GM23248 (cell line): ENCODE measurements at places on chromosomes 2 and 18. TPM values are rescaled to one million over a fixed set of nuclear protein-coding genes. Genes with fewer than 3 reads are reported as not detected.

ZBTB7C gene
- total RNA-seq: not detected in 2 replicates

EPG5 gene
- 77.7 and 77.9 TPM in 2 replicates for total RNA-seq

CYP1B1 gene
- total RNA-seq: 51.0 and 56.0 TPM in 2 replicates

RANBP2 gene
- total RNA-seq: 47.8 and 51.7 TPM in 2 replicates

DNAJC5G gene
- total RNA-seq: not detected in 2 replicates

CD302 gene
- 8.0 and 13.9 TPM in 2 replicates for total RNA-seq

MAPK4 gene
- 0.22 TPM in 1 of 2 replicates, not detected in the other for total RNA-seq

MOCOS gene
- 23.6 and 26.2 TPM in 2 replicates for total RNA-seq

ASB18 gene
- total RNA-seq: not detected in 2 replicates

CRYBA2 gene
- total RNA-seq: not detected in 2 replicates

DNA sequence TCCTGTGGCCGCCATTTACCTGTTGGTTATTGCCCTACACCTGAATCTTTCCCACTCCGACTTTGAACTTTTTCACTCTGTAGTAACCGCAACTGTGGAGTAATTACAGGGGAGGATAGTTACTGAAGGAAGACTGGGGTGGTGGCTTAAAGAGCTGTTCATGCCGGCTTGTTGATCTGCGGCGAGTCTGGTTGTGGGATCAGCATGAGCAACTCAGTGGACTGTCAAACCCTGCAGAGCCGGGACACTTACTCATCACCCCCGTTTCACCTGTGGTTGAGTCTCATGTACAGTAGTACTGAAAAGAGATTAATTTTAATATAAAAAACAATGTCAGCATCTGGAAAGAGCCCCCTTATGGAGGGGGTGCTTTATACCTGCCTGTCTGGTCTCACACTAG is 2.1 kb downstream of the ASB1 start:
- H3K27me3 ChIP-seq: no peaks in the 10 kb centered on the region
- H3K4me3 ChIP-seq: peak overlapping the region; percentile 89
- peaks cover 64% of the 10 kb centered on the region for H3K4me1 ChIP-seq
- H3K36me3 ChIP-seq: peaks cover 11% of the 10 kb centered on the region; the same call in 1 of the 2 replicates
- H3K27ac ChIP-seq: peak overlapping the region; percentile 93

- no peak for DNase-seq
- H3K36me3 ChIP-seq: no peaks in the 10 kb centered on the region
- H3K4me1 ChIP-seq: no peaks in the 10 kb centered on the region
- H3K27me3 ChIP-seq: no peaks in the 10 kb centered on the region
- H3K27ac ChIP-seq: no peak overlapping the region
- no peak overlapping the region for H3K4me3 ChIP-seq
Measured at GRCh38 chr2:5064687-5065086, 627.5 kb upstream of the SOX11 start.

DNA sequence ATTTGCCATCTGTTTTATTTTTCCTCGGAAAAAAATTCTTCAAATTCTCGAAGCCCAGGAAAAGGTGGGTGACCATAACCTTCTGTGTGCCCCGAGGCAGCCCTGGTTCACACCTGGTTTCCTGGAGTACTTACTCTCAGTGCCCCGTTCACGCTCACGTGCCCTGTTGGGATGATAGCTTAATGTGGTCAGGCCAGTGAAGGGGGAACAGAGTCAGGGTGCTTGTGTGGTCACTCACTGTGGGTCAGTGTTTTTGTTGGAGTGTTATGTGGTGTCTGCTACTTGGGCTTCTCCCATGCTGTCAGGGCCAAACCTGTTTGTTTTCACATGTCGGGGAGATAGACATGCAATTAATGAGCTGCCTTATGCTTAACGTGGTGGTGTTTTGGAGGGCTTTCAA is 78.1 kb downstream of the MAP4K4 start:
- H3K27ac ChIP-seq: no peak overlapping the region
- no peaks in the 10 kb centered on the region for H3K36me3 ChIP-seq
- H3K4me1 ChIP-seq: peaks cover 41% of the 10 kb centered on the region
- DNase-seq: no peak

DNA sequence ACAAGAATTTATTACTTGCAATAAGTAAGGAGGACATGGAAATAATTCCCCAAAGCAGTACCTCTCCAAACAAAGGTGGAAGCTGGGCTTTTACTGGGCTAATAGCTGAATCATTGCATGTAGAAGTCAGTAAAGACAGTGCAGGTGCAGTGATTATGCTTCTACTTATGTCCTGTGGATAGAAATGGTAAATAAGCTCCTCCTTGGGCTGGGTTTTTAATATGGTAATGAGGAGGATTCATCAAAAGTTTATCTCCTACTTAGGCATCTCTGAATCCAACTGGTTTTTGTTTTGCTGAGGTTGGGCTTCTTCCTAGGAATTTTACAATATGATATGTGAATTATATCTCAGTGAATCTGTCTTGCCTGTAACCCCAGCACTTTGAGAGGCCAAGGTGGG is 297.4 kb upstream of the MC4R start:
- H3K4me3 ChIP-seq: no peak overlapping the region
- no peaks in the 10 kb centered on the region for H3K36me3 ChIP-seq
- H3K27ac ChIP-seq: no peak overlapping the region
- DNase-seq: no peak
- H3K4me1 ChIP-seq: no peaks in the 10 kb centered on the region

- no peaks in the 10 kb centered on the region for H3K27me3 ChIP-seq
- H3K4me3 ChIP-seq: no peak overlapping the region
- DNase-seq: peak; percentile 13
- no peak overlapping the region for H3K27ac ChIP-seq
- no peaks in the 10 kb centered on the region for H3K36me3 ChIP-seq
Measured at GRCh38 chr2:226399006-226399405, 400.6 kb downstream of the IRS1 start.

DNA sequence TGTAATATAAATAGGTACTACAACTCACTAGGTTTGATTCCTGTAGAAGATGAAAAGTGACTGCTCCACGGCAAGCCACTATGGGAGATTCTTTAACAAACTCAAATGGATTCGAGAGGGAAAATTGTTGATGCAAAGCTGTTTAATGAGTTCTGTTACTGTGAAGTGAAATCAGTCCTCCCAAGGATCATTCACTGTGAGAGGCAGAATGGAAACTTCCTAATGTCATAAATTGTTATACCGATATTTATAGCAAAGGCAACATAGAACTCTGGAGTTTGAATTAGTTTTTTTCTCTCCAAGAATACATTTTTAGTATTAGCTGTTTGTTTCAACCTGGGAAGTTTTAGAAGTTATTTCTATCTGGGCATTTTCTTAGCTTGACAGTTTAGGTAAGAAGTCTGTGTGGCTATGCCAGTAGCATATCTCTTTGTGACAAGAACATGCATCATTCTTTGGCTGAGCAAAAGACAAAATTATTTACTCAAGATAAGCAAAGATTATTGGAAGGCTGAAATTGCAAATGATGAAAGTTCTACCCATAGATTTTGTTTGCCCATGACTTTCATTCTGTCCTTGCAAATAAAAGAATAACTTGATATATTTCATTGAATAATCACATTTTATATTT is 979.7 kb downstream of the DPP10 start:
- H3K36me3 ChIP-seq: no peaks in the 10 kb centered on the region
- no peaks in the 10 kb centered on the region for H3K4me1 ChIP-seq
- no peak overlapping the region for H3K27ac ChIP-seq
- DNase-seq: no peak
- H3K4me3 ChIP-seq: no peak overlapping the region
- H3K27me3 ChIP-seq: no peaks in the 10 kb centered on the region

GRCh38 chr2:216235462-216235861 is 126.3 kb downstream of the XRCC5 start:
- no peaks in the 10 kb centered on the region for H3K4me1 ChIP-seq
- H3K36me3 ChIP-seq: no peaks in the 10 kb centered on the region
- H3K27me3 ChIP-seq: no peaks in the 10 kb centered on the region
- DNase-seq: no peak

DNA sequence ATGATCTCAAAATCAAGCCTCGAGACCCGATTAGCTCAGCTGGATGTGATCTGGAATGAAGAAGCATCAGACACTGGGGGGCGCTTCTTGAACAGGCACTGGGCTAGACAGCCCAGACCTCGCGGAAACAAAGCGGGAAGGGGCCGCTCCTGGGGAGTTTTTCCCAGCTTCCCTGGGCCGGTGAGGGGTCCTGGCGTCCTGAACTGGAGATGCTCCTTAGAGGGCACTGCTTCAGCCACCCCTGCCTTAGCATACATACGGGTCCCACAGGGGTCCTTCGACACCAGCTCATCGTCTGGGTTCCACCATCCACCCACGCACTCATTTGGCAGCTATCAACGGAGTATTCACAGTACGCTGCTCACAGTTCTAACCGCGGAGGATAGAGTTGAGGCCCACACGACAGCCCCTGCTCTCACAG is 146.7 kb downstream of the TSN start:
- peak overlapping the region; percentile 70 for H3K27ac ChIP-seq
- DNase-seq: peak; percentile 89
- peak overlapping the region; percentile 73 for H3K4me3 ChIP-seq
- no peaks in the 10 kb centered on the region for H3K36me3 ChIP-seq
- H3K27me3 ChIP-seq: no peaks in the 10 kb centered on the region

GRCh38 chr18:62660691-62661090 is 54.6 kb upstream of the PHLPP1 start:
- no peaks in the 10 kb centered on the region for H3K36me3 ChIP-seq
- no peaks in the 10 kb centered on the region for H3K27me3 ChIP-seq
- no peak overlapping the region for H3K4me3 ChIP-seq
- no peak overlapping the region for H3K27ac ChIP-seq
- DNase-seq: peak; percentile 26
- H3K4me1 ChIP-seq: peaks cover 11% of the 10 kb centered on the region; the same call in 1 of the 2 replicates

DNA sequence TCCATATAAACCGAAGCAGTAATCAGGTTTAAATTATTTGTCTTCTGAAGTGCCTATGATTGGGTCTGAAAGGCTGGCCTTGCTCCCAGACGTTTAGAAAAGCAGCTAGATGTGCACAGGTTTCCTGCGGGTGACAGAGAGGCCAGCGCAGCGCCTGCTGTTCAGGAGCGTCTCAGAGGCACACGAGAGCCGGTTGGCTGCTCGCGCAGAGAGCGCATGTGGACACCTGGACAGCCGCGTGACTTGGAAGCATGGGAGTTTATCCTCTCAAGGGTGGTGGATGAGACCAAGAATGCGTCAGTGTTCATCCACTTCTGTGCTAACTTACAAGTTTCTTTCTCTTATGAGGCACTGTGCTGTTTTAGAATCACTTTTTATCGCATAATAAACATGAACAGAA is 303.7 kb downstream of the PTGR3 start:
- no peak overlapping the region for H3K27ac ChIP-seq
- H3K4me1 ChIP-seq: no peaks in the 10 kb centered on the region
- no peak overlapping the region for H3K4me3 ChIP-seq

DNA sequence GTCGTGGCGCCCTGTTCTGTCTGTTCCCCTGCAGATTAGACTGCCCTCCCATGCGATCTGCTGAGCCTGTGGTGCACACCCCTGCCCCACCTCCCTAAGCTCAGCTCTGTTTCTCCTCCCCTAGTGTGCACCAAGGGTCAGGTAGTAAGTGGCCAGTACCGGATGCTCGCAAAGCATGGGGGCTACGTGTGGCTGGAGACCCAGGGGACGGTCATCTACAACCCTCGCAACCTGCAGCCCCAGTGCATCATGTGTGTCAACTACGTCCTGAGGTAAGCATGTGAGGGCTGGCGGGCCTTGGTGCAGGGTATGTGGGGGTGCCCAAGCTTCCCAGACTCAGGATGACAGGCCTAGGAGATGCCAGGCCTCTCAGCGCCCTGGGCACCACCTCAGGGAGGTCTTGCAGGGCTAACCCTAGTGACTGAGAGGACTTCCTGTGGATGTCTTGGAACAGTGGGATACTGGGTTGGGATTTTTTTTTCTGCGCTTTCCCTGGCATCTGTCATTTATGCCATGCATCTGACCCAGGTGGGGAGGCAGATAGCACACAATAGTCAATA is 78.4 kb downstream of the EPAS1 start:
- no peaks in the 10 kb centered on the region for H3K4me1 ChIP-seq
- no peak overlapping the region for H3K27ac ChIP-seq
- H3K4me3 ChIP-seq: no peak overlapping the region
- H3K36me3 ChIP-seq: peaks cover 31% of the 10 kb centered on the region

DNA sequence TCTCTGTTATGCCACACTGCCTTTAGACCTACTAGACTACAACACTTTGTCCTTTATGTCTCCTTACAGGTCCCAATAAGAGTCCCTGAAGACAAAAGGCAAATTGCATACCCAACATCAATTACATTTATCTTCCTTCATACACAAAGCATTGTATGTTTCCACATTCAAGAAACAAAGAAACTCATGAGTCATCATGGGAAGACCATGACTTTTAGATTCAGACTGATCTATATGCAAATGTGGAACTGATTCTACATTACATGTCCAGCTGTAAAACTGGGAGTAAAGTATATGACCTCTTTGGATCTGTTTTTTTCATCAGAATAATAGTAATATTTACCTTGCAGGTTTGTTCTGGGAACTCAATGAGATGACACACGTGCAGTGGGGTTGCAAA is 25.2 kb upstream of the HNMT start:
- peaks cover 61% of the 10 kb centered on the region for H3K27me3 ChIP-seq
- no peaks in the 10 kb centered on the region for H3K36me3 ChIP-seq
- H3K27ac ChIP-seq: no peak overlapping the region
- H3K4me3 ChIP-seq: no peak overlapping the region

GRCh38 chr18:56615738-56616520 is 22.5 kb downstream of the TXNL1 start:
- H3K27me3 ChIP-seq: no peaks in the 10 kb centered on the region
- H3K27ac ChIP-seq: no peak overlapping the region
- peaks cover 60% of the 10 kb centered on the region for H3K36me3 ChIP-seq
- H3K4me3 ChIP-seq: no peak overlapping the region
- no peak for DNase-seq

DNA sequence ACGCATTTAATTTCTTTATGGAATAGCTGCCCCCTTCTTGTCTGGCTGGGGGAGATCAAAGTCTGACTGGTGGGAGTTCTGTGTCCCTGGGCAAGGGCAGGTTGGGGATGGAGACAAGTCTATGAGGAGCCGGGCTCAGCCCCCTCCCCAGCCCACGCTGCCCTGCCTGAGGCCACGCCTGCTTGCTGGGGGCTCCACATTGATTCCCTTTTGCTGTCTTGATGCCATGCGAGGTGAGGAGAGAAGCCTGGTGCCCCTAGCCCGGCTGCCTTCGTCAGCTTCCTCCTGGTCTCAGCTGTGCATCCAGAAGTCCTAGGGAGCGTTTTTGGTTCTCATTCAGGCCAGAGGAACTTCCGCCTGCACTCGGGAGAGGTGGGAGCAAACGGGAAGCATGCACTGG is 247.9 kb downstream of the NDUFA10 start:
- DNase-seq: no peak
- peaks cover 12% of the 10 kb centered on the region; the same call in 1 of the 2 replicates for H3K27me3 ChIP-seq
- H3K36me3 ChIP-seq: no peaks in the 10 kb centered on the region

- peak; percentile 70 for DNase-seq
- H3K4me3 ChIP-seq: no peak overlapping the region
- no peaks in the 10 kb centered on the region for H3K27me3 ChIP-seq
- H3K36me3 ChIP-seq: no peaks in the 10 kb centered on the region
Measured at GRCh38 chr2:172461591-172462372, 34.4 kb downstream of the ITGA6 start.
